ENCODE measurements at places on chromosomes 4 and X.

- no peak for DNase-seq
These were observed 115.4 kb downstream of the STPG2 start for GRCh38 chr4:98027827-98028226.

DNA sequence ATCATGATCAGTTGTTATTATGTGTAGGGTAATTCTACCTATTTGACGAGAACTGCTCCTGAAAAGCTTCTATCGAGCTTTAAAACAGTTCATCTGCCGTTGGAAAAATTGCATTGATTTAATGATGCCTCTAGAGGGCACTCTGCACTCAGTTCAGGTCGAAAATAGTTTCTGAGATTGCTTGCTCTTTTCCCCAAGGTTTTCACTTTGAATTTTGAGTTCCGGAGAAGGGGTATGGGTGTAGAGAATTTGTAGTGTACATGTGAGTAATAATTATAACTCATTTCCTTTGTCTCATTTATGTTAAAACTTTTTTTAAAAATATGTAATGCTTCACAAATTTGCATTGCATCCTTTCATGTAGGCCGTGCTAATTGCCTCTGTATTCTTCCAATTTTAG, 28.4 kb upstream of the TNIP3 start:
- DNase-seq = no peak

DNA sequence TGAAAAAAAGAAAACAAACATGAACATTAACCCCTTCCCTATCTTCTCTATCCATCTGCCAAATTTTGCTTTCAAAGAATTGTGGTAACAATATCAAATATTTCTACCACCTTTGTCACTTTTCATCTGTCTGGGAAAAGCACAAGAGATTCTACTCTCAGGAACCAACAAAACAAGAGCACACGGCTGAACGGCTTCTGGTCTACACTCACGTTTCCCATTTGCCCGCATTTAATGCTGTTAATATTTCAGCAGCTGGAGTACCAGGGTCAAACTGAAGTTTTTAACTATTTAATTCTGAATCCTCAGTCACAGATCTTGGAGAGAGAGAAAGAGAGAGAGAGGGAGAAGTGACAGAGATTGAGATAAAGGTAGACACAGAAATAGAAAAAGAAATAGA, 91.4 kb downstream of the UNC5C start:
- no peak for DNase-seq

DNA sequence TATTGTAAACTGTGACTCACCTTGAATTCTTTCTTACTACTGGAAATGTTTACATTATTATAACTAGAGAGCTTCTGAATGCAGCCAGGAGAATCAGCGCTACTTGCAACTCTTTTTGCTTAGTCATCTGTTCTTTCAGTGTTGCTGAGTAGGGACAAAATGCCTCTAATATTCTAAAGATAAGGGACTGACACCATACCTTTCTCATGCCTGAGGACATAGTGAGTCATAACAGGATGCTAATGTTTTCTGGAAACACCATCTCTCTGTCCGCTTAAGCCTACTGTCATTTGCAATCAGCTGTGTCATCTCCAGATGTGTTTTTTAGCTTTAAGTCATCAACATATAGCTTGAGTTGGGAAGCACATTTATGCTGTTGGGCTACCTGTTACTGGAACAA, 108.3 kb downstream of the QRFPR start:
- no peak for DNase-seq

- DNase-seq = no peak
These were observed 76.5 kb upstream of the RAPGEF2 start for GRCh38 chr4:159026329-159026728.

- no peak for DNase-seq
These were observed 609 bp downstream of the REPS2 start for GRCh38 chrX:16946971-16947562.

DNA sequence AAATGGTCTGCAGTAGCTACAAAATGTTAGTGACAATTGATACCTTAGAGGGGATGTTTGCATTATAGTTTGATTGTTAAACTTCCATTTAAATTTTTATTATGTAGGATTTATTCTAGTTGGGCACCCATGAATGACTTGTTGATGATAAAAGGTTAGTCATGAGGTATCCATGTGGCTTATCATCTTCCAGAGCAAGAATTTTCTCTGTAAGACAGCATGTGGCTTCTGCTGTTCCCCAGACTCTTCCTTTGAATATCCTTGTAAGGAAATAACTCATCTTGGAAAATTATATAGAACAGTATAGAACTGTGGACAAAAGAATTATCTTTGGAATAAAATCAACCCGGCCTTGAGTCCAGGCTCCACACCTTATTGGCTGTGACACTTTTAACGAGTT, 40.1 kb upstream of the KLHL8 start:
- DNase-seq = no peak

GRCh38 chr4:115233600-115233999, 120.2 kb upstream of the NDST4 start:
- no peak for DNase-seq

- no peak for DNase-seq
These were observed 1.1 kb upstream of the RRH start for GRCh38 chr4:109826719-109827118.

GRCh38 chrX:54785901-54786300, 12.2 kb downstream of the ITIH6 start:
- DNase-seq = no peak

- DNase-seq = no peak
These were observed 163.5 kb upstream of the TLL1 start for GRCh38 chr4:165709516-165709915.

DNA sequence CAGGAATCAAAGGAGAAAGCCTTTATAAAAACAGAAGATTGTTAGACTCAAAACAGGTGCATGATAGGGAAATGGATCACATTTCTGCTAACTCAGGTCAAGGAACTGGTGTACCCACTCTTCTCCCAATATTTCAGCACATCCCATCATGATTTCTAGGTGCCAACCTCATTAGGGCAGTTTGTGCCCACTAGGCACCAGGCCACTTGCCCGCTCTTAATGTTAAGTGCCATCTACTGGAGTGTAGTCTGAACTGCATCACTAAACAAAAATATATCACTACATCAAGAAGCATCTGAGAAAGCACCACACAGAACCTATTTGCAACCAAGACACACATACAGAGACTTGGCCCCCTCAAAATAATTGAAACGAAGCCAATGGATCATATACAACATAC, 140.4 kb upstream of the GRID2 start:
- DNase-seq = no peak

GRCh38 chrX:139078761-139079280, 367.3 kb upstream of the FGF13 start:
- no peak for DNase-seq

- no peak for DNase-seq
These were observed 330.9 kb downstream of the BCOR start for GRCh38 chrX:39766855-39767254.

- no peak for DNase-seq
These were observed 118.2 kb upstream of the STX18 start for GRCh38 chr4:4659871-4660651.

DNA sequence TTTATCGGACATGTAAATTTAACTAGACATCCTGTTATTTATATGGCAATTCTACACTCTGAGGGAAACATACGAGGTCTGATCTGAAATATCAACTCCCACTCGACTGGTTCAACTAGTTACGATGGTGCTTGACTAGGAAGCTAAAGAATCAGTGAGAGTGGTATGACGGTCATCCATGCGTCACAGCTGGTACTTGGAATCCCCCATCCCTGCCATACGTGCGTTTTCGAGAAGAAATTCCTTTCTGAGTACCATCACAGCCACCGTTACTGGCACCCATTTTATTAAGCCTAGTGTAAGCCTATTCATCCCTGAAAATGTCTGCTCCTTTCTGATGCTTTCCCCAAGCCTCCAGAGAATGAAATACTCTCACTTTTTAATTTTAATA, 695 bp upstream of the PIGA start:
- peak; percentile 28 for DNase-seq

DNA sequence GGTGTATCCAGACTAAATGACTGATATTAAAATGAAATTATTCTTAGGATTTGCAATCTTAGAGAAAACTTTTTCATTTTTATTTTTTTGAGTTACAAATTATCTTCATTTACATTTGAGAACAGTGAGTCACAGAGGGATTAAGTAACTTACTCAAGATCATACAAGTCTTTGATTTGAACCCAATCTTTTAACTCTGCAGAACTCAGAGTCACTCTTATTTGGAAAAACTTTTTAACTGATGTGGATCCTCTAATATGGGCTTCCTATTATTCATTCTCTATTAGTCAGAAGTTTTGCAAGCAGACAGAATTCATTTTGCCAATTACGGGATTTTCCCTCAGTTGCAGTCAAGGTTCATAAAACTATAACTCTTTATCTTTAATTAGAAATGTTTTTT, 20.1 kb downstream of the HPRT1 start:
- no peak for DNase-seq

Data from left renal cortex interstitium (tissue), 4 donors.